Activated CD8-positive, alpha-beta memory T cell treated with anti-CD3 and anti-CD28 coated beads for 4 hours (primary cell): ENCODE measurements at places on chromosomes 11 and 22.

DNA sequence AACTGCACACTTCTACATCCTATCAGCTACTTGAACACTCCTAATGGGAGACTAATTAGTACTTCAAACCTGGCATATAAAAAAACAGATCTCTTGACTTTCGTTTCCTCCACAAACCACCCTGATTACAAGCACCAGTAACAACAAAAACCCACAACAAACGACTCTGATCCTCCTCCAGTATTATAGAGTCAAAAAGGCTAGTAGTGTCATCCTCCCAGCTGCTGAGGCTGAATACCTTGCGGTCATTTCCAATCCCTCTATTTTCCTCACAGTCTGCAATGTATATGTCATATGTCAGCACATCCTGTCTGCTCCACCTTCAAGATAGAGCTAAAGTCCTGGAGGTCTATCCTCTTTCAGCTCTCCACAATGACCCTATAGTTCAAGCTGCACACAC lies 688.9 kb upstream of the RAG2 start:
- DNase-seq = no peak

DNA sequence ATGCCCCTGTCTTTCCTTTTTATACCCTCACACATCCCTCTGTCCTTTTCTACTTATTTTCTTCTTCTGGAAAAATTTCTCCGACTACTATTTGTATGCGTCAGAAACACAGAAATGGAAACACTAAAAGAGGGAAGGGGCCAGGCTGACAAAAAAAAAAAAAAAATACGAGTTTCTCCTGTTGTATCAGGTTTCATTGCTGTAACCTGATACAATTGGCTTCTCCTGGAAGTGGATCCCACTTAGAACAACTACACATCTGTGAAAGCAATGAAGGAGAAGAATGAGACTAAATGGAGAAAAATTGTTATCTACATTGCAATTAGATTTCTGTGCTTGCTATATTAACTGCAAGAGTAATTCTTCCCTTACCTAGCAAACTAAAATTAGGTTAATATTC lies 393.9 kb downstream of the GUCY1A2 start:
- DNase-seq = no peak

DNA sequence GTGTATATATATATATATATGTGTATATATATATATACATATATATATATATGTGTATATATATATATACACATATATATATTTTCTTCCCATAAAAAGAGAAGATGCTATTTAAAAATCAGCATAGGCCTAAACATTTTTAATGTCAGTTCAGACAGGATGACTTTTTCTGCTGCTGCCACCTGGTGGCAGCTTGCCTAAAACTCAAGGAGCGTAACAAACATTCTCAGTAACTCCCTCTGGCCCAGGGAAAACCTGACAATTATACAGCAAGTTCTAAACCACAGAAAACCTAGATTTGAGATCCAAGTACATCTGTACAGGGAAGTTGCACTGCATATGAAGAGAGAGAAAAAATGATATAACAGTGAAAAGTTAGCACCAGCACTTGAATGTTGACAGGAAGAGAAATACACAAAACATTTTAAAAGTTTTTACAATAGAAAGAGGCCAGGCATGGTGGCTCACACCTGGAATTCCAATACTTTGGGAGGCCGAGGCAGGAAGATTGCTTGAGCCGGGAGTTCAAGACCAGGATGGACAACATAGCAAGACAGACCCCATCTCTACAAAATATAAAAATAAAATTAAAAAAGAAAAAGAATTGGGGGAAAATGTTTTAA lies 16.6 kb downstream of the OR8A1 start:
- DNase-seq = no peak

GRCh38 chr11:122322329-122322728 lies 206.3 kb upstream of the BLID start:
- no peak for DNase-seq

GRCh38 chr22:49179175-49179574 lies 648.5 kb downstream of the BRD1 start:
- no peak for DNase-seq

DNA sequence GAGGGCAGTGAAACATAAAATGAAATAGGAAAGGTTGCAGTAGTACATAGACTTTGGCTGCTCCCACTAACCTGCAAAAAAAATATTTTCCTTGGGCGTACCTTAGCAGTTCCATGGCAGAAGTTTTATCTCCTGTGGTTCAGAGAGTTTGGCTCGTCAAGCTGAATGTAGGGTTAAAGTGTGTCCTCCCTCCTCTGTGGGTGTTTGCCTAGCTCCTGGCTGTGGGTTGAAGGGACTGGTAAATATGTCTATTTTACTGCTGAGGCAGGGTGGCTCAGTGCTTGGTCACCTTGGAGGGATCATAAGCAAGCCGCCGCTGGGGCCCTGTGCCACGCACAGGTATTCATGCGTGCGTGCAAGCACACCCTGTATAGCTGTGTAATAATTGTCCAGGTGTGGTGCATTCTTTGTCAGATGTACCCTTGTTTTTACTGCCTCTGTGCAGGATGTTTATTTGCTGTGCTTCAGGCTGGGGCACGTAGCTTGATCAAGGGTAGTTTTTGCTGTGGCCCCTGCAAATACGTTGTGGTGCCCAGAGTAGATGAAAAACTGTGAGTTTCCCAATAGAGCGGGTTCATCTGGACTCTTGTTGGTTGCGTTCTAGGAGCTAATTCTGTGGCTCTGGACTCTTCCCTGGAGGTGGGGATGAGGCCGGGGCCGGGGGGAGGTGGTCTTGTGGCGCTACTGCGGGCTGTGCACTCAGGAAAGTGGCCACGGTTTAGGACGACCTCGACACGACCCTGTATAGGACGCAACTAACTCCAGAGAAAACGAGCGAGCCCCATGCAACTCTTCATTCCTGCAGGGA lies 732 bp upstream of the SORL1 start:
- DNase-seq = no peak

DNA sequence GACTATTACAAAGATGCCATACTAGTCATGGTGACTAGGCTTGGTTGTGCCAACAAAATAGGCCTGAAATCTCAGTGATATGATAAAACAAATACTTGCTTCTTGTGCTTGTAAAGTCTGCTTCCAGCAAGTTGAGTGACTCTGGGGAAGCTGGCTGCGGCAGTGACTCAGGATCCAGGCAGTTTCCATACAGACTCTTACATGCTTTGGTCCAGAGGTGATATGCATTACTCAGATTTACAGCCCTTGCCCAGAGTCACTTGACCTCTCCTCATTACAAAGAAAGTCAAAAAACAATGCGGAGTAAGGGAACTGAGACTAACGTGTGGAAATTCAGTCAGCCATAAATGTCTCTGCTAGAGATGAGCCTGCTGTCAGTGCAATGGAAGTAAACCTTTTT lies 387.5 kb downstream of the KCNA4 start:
- DNase-seq = no peak

DNA sequence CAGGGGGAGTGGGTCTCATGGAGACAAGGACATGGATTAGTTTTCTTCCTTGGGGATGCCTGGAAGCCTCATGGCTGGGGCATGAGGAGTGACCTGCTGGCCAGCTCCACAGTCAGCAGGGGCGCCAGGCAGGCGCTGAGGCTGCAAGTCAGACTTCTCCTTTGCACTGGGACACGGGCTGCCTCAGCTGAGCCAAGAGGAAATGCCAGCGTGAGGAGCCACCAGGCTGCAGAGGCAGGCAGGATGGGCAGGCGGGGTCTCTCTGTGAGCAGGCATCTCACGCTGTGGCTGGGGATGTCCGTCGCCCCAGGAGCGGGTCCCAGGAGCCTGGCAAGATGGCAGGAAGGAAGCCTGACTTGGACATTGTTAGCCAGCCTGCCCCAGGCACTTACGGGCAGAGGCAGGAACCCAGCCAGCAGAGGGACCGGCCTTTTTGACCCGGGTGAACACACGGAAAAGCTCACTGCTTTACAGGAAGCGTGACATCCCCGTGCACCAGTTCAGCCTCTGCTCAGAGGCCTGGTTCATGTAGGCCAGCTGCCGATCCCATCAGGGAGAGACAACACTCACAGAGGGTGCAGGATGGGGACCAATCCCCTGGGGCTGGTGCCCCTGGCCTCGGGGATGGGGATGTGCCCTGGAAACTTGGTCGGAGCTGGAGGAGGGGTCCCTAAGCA lies 10.2 kb downstream of the GNB1L start:
- DNase-seq = no peak

GRCh38 chr22:49253656-49254055 lies 574.0 kb downstream of the BRD1 start:
- no peak for DNase-seq

DNA sequence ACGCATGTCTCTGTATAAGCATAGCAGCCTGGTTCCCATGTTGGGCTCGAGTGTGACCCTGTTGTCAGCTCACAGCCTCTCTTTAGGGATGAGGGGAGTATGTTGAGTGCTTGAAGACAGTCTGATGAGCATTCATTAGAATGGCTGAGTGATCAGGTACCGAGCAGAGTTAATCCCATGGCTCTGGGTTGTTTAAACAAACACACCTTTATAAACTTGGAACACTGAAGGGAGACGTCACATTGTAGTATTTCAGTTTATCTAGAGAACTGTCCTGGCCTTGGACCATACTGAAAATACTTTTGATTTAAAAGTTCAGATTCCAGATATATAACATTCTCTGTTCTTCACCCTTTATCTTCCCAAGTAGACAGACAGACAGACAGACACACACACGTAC lies 76.0 kb downstream of the TEAD1 start:
- DNase-seq = no peak

GRCh38 chr11:63508009-63508408 lies 2.1 kb downstream of the LGALS12 start:
- DNase-seq = no peak

DNA sequence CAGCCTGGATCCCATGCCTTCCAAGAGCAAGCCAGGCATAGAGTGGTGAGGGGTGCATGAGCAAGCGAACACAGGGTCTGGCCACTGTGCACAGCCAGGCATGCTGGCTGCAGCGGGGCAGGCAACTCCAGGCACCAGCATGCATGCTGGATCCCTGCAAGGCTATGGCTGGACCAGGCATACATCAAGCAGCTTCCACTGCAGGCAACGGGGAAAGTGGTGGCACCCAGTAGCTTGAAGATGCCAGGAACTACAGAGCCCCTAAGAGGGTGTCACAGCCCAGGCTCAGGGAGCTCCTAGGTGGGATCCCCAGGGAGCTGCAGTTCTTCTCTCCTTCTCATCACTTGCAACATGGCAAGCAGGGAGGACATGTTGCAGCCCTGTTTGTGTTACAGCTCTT lies 45.2 kb downstream of the CHST1 start:
- no peak for DNase-seq

GRCh38 chr11:115383431-115383830 lies 120.8 kb downstream of the CADM1 start:
- DNase-seq = no peak

DNA sequence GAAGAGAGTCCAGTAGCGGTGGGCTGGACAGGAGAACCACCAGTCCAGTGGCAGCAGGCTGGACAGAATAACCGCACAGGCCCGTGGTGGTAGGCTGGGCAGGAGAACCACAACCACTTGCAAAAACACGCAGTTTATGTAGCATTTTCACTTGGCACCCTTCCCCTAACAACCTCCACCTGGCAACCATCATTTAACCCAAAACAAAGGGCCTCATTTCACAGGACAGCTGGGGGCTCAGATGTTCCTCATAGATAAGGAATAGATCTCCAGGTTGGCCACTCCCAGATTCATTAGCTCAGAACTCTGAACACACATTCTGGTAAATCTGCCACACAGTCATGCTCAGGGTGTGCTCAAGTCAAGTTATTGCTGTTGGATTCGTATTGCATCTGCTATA lies 41.2 kb downstream of the SYTL2 start:
- no peak for DNase-seq

- no peak for DNase-seq
Measured at GRCh38 chr11:79925570-79925969, 484.7 kb upstream of the TENM4 start.

- no peak for DNase-seq
Measured at GRCh38 chr11:116928102-116928777, 90.8 kb upstream of the APOA1 start.

- no peak for DNase-seq
Measured at GRCh38 chr11:104152941-104153505, 10.9 kb downstream of the PDGFD start.

- no peak for DNase-seq
Measured at GRCh38 chr11:133323354-133323753, 208.9 kb downstream of the OPCML start.

DNA sequence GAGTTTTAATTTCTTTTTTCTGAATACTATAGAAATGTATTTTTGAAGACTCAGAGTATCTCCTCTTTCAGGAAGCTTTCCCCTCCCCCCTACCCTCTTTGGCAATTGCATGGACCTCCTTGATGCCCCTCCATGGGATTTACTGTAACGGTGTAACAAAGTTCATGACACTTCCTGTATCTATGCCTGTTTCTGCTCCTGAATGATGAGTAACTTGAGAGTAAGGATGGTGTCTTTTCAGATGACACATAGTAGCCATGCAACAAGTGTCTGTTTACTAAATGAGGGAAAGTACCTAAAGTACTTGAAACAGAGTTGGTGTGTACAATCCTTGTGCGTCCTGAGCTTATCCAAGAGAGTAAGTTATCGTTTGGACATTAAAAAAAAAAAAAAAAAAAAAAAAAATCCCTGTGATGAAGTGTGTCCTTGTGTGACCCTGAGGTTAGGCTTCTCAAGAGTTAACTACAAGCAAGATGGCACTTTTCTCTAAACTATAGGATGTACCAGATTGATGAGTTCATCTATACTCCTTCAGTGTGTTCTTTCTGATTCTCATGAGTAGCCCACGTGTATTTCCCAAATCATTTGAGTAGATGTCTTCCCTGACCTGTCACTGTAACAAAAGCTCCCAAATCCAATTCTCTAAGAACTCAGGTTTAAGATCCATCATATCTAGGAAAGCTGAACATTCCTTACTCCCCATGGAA lies 7.4 kb downstream of the ETS1 start:
- no peak for DNase-seq

DNA sequence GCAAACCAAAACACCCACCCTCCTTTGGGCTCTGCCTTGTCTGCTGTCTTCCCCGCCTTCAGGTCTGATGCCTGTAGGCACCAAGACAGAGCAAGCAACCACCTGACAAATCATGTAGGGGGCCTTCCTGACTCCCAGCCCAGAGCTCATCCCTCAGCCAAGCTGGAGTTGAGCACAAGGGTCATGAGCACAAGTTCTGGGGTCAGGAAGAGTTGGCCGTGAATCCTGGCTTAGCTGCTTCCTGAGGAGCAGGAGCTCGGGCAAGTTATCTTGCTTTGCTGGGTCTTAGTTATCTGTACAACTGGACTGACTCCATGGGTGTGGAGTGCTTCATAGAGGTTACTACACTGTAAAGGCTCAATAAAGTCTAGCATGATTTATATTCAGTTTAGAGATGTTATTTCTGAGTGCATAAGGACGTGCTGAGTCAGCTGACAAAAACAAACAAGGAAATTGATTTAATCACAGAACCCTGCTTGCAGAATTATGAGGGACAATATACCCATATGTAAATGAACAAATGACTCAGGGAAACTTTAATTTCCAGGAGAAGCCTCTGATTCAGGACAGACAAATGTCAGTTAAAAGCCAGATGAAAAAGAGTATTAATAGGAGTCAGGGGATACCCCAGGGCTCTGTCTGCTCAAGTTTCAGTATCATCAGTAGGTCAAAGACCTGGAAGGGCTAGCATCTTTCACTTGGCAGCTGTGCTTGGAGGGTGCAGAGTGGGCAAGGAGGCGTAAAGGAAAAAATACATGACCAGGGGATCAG lies 15.0 kb upstream of the APOA1 start:
- no peak for DNase-seq

- no peak for DNase-seq
Measured at GRCh38 chr11:3077846-3078440, 20.7 kb upstream of the CARS1 start.

GRCh38 chr11:79017811-79018210 lies 423.0 kb downstream of the TENM4 start:
- DNase-seq = no peak
